CD8-positive, alpha-beta memory T cell (primary cell): ENCODE measurements at places on chromosomes 5 and 9.

GRCh38 chr9:120568816-120569215 lies 11.2 kb downstream of the CDK5RAP2 start:
- no peak overlapping the region for H3K4me3 ChIP-seq
- peaks cover 45% of the 10 kb centered on the region for H3K36me3 ChIP-seq
- DNase-seq: no peak

DNA sequence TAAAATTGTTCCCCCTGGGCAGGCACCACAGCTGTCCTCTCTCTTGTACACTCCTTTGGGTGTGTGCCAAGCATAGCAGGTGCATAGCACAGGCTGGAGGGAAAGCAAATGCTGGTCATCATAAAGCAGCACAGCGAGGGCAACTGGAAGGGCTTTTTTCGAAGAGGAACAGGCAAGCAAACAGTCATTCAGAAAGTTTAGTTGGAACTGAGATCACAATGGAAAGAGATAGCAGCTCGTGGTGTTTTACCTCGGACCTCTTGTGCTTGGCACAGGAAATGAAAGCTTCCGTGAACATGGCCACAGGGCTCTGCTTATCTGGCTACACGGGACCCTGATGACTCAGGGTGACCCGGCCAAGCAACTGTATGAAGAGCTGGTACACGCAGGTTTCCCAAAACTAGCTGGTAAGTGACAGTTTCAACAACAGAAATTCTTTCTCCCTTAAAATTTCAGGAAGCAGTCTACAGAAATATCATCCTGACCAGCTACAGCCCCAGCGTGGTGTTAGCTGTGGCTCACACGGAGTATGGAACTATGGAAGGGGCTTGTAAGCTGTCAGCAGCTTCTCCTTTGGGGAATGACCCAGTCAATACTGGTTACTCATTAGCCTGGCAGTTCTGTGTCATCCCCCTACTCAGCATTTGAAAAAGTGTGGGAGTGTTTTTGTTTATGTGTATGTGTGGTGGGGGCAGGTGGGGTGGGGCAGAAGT lies 48.1 kb downstream of the POC5 start:
- H3K4me3 ChIP-seq: peak overlapping the region; percentile 40
- H3K36me3 ChIP-seq: no peaks in the 10 kb centered on the region
- H3K27ac ChIP-seq: no peak overlapping the region
- peaks cover 13% of the 10 kb centered on the region for H3K4me1 ChIP-seq
- peak; percentile 5 for DNase-seq

DNA sequence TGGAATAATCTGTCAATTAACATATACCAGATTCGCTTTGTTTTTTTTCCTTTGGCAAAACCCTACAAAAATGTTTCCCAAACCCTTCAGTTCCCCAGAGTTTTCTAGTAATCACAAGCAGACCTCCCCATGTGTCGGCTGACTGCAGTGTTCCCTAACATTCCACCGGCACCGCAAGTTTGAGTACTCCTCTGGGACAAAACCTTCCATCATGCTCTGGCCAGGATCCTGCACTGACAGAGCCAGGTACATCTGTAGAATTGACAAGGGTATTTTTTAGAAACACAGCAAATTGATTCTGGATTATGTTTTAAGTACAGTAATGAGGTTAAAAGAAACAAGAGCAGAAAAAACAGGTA lies 174.7 kb downstream of the GAS1 start:
- H3K27me3 ChIP-seq: no peaks in the 10 kb centered on the region
- no peak overlapping the region for H3K27ac ChIP-seq
- H3K4me1 ChIP-seq: no peaks in the 10 kb centered on the region
- H3K4me3 ChIP-seq: no peak overlapping the region

DNA sequence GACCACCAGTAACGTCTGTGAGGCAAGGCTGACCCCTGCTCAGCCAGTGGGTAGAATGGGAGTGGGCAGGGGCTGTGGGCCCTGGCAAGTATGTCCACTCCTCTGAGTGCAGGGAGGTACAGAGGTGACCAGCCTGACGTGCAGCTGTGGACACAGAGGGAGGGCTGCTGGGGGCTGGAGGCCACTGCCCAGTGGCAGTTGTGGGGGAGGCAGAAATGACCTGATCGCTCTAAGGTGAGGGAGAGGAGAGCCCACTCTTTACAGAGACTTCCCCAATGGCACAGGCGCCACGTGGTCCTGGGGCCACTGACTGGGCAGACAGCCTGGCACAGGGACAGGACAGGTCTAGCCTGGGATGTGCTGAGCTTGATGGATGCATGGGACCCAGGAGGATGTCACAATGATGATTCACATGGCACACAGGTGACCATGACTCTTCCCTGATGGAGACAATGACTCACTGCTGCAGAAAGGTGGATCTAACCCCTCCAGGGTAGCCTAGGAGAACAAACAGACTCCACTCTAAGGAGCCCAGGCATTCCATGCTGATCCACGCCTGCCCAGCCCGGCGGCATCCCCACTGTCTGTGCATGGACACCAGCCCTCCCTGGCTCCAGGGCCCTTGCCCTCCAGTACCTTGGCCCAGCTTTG lies 7.7 kb downstream of the LPCAT1 start:
- no peak overlapping the region for H3K27ac ChIP-seq
- H3K4me1 ChIP-seq: peaks cover 50% of the 10 kb centered on the region
- H3K36me3 ChIP-seq: peaks cover 8% of the 10 kb centered on the region
- H3K4me3 ChIP-seq: no peak overlapping the region
- DNase-seq: no peak

DNA sequence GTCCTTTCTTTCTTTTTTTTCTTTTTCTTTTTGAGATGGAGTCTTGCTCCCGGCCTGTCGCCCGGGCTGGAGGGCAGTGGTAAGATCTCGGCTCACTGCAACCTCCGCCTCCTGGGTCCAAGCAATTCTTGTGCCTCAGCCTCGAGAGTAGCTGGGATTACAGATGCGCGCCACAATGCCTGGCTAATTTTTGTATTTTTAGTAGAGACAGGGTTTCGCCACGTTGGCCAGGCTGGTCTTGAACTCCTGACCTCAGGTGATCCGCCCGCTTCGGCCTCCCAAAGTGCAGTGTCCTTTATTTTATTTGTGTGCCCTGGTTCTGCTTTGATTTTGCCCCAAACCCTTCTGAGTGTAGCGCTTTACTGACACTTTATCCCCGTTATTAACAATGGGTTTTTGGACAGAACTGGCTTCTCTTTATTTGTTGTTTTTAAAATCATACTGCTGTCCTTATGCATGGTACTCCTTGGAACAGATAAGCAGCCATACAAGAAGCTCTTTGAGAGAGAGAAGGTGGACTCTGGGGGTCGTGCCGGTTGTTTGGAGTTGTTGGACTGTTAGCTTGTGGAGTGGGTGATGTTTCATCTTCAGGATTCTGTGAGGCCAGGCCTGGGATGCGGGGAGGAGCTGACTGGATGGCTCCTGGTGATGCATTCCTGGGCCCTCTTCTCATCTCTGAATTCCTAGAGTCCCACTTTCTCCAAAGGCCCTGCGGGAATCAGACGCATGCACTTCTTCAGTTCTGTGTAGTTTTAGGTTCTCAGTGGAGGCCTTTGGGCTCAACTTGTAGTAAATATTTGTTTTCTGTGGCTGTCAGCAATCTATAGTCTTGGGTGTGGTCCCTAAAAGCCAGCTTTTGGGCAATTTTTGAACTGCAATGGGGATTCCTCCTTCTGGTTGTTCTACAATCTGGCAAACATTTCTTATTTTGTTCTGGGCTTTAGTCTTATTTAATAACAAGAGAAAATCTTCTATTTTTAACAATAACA lies 47.8 kb downstream of the PTTG1 start:
- DNase-seq: no peak
- H3K4me1 ChIP-seq: peaks cover 50% of the 10 kb centered on the region
- peak overlapping the region; percentile 64 for H3K27ac ChIP-seq
- H3K27me3 ChIP-seq: no peaks in the 10 kb centered on the region
- H3K36me3 ChIP-seq: no peaks in the 10 kb centered on the region
- H3K4me3 ChIP-seq: peak overlapping the region; percentile 37

DNA sequence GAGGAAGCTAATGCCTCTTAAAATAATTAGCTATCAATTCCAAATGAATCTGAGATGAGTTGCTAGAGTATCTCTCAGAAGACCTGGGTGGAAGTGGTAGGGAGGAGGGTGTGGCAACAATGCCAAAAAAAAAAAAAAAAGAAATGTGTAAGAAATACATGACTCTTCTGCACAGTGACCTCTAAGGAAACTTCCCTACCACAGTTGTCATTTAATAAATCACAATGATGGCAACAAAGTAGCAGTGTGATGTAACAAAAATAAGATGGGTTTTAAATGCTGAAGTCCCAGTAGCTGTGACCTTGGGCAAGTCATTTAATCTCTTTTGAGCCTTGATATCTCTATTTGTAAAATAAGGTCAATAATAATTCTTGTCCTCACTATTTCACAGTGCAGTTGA lies 7.2 kb downstream of the FOXD1 start:
- H3K4me3 ChIP-seq: no peak overlapping the region
- H3K27me3 ChIP-seq: peaks cover 93% of the 10 kb centered on the region
- H3K36me3 ChIP-seq: no peaks in the 10 kb centered on the region
- DNase-seq: no peak
- peaks cover 14% of the 10 kb centered on the region for H3K4me1 ChIP-seq
- no peak overlapping the region for H3K27ac ChIP-seq
